ENCODE measurements at places on chromosomes 12 and 14.

- DNase-seq = no peak
Measured at GRCh38 chr12:21026302-21026701, 104.7 kb upstream of the SLCO1B1 start.

GRCh38 chr12:48770756-48771155 is 18.1 kb downstream of the ADCY6 start:
- no peak for DNase-seq

DNA sequence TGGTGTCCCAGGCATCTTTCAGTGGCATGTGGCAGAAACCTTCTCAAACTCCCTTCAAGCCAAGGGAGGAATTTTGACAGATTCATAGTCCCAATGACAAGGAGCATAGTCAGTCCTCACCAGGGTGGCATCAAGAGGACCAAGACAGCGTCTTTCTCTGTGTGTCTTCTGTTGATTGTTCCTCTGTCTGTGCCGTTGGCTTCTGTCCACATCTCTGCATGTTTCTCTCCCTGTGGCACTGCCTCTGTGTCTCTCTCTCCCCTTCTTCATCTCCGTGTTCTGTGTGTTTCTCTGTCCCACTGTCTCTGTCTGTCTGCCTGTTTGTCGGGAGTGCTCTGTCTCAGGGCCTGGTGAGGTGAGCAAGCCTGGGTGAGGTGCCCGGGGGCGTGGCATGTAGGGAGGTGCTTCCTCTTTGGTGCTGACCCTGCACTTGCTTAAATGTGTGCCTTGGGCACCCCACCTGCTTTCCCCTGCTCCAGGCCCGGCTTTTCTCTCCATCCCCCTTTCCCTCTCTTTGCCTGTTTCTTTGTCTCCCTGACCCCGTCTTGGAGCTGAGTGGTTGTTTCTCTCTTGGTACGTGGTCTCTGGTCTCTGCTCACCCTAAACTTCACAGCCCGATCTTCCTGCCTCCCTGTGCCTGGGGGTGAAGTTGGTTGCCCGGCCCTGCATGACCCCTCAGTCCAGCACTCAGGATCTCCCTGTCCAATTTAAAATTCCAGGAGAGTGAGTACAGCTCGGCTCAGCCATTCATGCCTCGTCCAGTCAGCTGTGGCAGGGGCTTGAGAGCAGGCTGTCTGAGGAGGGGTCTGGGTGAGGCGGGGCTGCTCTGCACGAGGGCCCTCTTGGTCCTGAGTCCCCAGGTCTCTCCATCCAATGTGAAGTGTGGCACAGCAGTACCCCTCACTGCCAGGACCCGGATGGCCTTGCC is 28.5 kb downstream of the JDP2 start:
- no peak for DNase-seq

DNA sequence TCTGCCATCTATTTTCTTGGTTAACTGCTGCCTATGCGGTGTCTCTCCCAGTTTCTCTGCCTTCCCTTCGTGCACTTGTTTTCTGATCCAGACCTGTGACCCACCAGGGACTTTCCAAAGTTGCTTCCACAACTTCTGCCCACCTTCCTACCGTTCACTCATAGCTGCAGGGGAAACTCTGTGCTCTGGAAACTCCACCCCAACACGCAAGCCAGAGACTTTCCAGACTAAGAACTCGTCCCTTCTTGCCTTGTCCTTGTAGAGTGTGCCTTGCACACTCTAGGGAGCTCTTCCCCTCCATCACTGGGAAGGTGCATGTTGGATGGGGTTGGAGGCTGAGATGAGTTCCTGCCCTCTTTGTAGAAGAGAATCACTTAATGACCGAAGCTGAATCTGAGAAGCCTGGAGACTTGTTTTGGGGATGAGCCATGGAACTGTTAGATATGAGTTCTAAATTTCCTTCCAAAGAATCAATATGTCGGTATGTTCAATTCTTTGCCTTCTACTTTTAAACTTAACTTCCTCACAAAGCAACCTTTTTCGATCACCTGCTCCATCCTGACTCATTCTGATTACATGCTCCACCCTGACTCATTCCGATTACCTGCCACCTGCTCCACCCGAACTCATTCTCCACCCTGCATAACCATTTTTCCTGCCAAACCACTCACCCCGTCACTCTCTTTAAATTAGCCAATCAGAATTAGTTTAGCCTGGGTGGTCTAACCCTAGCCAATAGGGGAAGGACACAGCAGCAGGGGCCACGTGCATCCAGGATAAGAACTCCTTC is 82.1 kb upstream of the CAPRIN2 start:
- no peak for DNase-seq

DNA sequence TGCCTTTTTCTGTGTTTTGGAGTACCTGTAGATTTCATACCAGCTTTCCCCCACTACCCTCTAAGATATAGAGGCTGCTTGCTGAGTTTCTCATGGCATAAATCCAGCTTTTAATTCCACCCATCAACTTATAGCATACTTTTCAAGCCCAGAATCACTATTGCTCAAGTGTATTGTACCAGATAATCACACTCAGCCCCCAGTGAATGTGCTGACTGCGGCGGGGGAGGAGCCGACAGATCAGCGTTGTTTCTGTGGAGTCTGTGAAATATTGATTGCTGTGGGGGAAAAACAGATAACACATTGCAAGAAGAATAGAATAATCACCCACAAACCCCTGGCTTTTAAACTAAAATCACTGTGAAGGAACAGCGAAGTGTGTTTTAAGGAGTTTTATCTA is 296.1 kb downstream of the TMEM132D start:
- DNase-seq = no peak

DNA sequence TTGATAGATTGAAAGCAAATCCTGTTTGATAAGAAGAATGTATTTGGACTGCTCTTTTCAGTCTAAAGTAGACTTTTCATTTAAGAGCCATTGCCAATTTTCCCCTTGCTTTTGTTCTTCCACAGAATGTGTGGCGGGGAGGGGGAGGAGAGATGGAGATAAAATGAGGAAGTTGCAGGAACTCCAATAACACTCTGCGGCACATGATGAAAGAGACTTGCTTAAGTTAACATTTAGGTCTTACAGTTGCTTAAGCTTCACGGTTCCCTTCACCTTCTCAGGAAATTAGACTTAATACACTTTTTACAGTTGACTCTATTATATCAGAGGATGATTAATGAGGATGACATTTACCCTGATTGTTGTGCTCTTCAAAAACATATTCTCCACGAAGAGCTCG is 537.3 kb downstream of the TMTC2 start:
- peak; percentile 23 for DNase-seq

- no peak for DNase-seq
Measured at GRCh38 chr12:115932066-115932465, 345.4 kb downstream of the MED13L start.

DNA sequence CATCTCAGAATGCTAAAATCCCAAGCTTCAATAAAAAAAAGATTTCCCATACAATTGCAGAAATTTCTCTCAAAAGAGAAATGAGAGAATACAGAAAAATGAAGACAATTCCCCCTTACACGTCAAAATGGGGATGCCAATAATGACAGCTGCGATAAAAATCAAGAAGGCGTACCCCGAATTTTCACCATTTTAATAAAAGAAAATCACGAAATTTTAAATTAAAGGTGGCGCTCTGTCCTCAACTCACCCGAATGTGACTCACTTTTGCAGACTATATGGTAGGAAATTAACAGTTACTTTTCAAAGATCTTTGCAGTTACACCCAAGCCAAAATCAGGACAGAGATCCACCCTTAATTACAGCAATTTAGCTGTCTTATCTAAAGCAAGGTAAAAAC is 2.1 kb downstream of the ATP2B1 start:
- no peak for DNase-seq

DNA sequence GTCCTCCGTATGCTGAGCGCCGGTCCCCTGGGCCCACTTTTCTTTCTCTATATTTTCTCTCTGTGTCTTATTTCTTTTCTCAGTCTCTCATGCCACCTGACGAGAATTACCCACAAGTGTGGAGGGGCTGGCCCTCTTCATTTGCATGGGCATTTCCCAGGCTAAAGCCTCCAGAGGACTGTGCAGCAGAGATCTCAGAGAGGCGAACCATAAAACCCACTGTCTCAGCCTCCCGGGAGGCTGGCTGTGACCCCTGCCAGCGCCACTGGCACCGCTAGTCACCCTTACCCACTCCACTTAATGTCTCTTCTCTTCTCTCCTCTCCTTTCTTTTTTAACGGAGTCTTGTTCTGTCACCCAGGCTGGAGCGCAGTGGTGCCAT is 7.1 kb upstream of the SERPINA9 start:
- no peak for DNase-seq

DNA sequence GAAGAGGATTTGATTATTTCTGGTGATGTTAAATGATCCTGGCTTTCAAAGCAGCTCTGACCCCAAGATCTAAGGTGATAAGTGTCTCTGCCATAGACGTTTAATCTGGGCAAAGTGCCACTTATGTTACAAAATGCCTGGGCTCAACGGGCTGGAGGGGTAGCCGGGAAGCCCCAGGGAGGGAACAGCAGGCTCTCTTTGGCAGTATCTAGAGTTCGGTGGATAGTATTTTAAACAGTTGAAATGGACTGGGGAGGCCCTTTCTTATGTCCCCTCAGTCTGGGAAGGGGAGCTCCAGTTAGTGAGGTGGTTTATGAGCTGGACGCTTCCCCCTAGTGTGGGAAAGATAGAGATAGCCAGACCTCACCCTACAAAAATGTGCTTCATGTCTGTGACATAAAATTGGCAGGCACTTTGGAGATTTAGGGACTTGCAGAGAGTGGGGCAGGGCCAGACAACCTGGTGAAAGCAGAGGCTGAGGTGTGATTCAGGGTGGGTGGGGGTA is 5.5 kb upstream of the HOXC11 start:
- no peak for DNase-seq

- no peak for DNase-seq
Measured at GRCh38 chr12:48739618-48740269, 23.2 kb upstream of the CCNT1 start.

DNA sequence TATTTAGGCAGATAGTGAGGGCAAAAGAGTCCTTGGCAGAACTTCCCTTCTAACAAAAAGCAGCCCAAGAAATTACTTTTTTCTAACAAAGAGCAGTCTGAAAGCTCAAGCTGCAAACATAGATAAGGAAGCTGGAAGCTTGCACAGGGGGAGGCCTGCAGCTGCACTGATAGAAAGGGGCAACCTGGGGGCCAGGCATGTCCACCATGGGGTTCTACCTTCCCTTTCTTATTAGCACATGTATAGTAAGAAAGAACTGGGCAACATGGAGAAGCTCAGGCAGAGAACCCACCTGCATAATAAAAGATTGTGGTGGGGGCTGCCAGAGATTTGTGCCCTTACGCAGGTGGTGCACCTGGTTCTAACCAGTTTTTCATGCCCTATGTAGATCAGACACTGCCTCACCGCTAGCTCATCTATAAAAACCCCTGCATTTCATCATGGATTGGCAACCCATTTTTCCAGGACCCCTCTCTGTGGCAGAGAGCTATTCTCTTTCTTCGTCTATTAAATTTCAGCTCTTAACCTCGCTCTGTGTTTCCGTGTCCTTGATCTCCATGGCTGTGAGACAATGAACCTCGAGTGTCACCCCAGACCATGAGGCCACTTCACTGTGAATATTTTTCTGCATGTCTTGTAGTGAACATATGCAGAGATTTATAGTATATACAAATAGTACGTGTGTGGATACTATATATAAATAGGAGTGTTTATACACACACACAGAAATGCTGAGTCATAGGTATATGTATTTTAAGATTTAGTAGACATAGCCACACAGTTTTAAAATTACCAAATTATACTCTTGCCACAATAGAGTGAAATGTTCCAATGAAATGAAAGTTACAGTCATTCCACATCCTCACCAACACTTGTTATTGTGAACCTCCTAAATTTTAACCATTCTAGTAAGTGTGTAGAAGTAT is 53.0 kb downstream of the PEX5 start:
- no peak for DNase-seq

DNA sequence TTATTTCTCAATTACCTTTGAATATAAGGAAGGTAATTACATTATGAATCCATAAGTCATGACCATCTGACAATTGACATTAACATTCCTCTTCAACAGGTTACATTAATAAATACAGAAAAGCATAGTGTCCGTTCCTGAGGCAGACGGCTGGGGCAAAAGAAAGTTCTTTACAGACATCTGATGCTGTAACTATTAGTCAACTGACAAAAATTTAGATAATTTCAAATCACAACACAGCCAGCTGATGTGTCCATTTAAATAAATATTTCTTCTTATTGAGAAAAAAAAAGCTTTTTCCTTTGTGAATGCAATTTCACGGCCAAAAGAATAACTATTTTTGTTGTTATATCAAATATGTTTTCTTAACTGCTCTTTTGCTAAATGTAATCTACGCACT is 9.2 kb upstream of the PYROXD1 start:
- DNase-seq = no peak

DNA sequence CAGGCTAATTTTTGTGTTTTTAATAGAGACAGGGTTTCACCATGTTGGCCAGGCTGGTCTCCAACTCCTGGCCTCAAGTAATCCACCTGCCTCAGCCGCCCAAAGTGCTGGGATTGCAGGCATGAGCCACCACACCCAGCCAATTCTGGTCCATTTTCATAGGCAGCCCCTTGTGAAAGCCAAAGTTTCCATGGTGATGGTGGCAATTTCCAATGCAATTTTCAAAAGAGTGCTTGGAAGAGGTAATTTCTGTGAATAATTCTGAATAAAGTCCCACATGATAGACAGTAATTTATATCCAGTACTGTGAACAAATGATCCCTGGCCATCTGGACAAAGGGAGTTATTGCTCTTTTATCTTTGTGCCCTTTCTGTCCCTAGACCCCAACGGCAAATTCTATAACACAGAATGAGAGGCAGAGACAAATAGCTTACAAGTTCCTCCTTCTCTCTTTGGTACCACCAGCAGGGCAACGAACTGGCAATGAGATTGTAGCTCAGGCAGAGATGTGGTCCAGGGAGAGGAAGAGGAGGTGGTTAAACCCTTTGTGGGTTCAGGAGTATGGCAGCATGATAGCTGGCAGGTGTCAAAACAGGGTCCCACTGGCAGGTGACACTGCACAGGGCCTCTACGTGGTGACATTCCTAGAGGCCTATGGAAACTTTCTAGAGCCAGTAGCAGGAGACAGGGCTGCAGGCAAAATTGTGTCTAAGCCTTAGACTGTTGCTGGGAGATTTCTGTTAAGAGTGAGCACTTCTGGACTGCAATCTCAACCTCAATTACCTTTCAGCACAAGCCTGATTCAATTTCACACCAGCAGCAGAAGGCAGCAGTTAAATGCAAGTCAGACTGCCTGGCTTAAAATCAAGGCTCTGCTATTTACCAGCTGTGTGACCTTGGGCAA is 46.5 kb downstream of the NT5DC3 start:
- DNase-seq = no peak

- no peak for DNase-seq
Measured at GRCh38 chr12:129901254-129901653, 2.6 kb downstream of the TMEM132D start.

- no peak for DNase-seq
Measured at GRCh38 chr12:91241756-91242155, 59.1 kb upstream of the DCN start.

DNA sequence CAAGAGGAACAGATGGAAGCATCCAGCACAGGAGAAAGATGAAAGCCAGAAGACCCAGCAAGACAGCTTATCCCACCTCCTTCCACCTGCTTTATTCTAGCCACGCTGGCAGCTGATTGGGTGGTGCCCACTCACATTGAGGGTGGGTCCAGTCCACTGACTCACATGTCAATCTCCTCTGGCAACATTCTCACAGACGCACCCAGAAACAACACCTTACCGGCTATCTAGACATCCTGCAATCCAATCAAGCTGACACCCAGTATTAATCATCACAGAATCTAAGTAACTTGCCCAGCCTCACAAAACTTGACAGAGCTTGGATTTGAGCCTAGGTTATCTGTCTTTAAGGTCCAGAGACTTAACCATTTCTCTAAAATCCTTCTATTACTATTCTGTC is 208.9 kb downstream of the PAH start:
- no peak for DNase-seq
